ENCODE measurements at places on chromosomes 4 and X. TPM values are rescaled to one million over a fixed set of nuclear protein-coding genes. Genes with fewer than 3 reads are reported as not detected.
A peak's percentile ranks its signal among the peaks of the same experiment; 100 is the strongest.

GRCh38 chr4:156545003-156545785 is 426.4 kb downstream of the PDGFC start:
- no peak for DNase-seq

DNA sequence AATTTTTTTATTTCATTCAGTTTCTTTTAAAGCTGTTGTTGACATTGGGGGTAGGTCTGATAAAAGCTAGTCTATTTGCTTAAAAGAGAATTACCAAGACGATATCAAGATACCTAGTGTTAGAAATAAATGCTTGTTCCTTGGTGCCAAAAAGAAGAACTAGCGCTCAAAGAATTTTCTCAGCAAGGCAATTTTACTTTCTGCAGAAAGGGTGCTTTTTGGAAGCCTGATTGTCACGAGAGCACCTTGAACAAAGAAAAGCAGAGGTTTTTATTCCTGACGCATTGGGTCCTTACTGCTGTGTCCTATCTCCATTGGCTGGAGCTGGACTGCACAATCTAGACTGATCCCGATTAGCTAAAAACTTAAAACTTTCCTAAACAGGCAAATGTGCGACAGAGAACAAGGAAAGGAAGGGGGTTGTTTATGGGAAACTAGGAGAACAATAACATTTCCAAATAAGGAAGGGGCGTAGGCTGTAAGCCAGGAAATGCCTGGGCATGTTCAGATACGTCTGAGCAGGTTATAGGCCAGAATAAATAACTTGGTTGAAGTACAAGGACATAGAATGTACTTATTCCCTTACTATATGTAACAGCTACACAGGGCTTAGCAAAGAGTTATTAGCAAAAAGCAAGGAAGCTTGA is 50.3 kb upstream of the STPG2 start:
- DNase-seq: no peak

- DNase-seq: no peak
Measured at GRCh38 chrX:107823456-107823855, 2.2 kb upstream of the MID2 start.

DNA sequence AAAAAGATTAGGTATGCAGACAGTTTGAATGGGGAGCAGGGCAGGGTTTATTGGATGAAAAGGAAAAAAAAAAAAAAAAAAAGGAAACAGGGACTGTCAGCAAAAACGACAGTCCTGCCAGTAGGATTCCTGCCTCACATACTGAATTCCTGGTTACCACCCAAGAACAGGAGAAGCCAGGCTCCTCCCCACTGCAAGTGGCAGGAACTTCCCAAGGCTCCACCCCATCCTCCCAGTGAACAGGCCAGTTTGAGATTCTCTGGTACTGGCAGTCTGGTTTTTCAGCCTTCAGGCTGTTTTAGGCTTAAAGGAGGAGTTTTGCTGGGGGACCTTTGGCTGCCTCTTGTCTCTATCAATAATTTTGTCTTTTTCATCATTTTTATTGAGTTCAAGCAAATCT is 360.0 kb upstream of the CXorf51A start:
- DNase-seq: peak; percentile 48

- peak; percentile 52 for DNase-seq
Measured at GRCh38 chrX:9466124-9466495, 1.3 kb downstream of the TBL1X start.

DNA sequence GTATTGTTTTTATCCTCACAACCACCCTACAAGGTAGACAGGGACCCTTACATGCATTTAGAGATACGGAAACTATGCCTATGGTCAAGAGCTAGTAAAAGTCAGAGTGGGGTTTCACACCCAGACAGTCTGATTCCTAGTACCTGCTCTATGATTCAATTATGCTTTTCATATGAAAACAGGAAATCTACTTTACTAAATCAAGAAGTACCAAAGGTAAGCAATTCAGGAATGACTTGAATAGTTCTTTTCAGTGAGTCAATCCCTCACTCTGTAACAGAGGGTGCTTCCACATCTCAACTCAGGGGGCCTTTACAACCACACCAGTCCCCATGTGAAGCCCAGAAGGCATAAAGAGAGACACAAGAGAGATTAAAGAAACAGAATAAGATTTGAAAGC is 191.4 kb downstream of the PPP3CA start:
- DNase-seq: no peak

DNA sequence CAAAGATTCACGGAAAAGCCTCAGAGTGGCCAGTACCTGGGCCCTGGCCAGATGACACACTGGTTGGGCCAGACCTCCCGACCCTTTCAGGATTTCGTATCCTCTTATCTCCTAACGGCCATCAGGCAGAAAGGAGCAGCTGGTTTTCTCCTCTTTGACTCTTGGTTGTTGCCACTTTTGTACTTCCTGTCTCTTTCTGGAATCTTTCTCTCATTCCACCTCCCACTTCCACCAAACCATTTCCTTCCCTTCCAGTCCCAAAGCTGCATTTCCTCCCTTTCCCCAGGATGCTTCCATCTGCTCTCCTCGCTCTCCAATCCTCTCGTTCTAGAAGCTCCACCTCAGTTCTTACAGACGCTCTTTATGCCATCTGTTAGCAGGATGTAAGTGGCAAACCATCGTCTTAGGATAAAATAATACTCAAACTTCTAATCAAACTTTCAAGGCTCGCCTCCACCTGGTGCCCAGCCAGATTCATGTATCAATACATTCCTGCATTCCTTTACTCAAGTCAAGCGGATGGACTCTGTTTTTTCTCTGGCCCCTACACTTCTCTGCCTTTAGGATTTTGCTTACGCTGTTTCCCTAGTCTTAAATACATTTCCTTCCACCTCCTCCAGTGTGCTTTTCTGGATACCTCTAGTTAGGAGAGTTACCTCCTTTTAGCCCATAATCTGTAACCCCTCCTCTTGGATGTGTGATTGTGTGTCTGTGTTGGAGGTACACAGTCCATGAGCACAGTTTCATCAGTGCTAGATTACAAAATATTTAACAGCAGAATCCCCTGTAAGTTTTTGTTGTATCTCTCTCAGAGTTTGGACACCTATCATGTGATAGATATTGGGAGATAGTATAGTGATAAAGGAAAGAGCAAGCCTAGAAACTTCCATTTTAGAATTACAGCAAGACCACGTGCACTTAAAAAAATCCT is 70.4 kb downstream of the LDB2 start:
- no peak for DNase-seq

- no peak for DNase-seq
Measured at GRCh38 chrX:150358651-150359050, 4.5 kb upstream of the MAMLD1 start.

DNA sequence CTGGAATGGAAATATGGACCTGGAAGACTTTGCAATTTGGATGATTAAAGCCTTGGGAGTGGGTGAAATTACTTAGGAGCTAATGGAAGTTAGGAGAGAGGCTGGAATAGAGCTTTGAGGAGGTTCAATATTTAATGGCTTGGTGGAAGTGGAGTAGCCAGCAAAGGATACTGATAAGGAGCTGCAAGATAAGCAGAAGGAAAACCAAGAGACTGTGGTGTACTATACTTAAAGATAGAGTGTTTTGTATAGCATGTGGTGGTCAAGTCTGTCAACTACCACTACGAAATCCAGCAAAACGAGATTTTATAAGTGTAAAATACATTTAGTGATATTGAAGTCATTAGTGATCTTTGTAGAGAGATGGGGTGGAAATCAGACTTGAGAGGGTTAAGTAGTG is 54.0 kb upstream of the TMLHE start:
- no peak for DNase-seq

- no peak for DNase-seq
Measured at GRCh38 chr4:113325876-113326615, 276.6 kb downstream of the ANK2 start.

DNA sequence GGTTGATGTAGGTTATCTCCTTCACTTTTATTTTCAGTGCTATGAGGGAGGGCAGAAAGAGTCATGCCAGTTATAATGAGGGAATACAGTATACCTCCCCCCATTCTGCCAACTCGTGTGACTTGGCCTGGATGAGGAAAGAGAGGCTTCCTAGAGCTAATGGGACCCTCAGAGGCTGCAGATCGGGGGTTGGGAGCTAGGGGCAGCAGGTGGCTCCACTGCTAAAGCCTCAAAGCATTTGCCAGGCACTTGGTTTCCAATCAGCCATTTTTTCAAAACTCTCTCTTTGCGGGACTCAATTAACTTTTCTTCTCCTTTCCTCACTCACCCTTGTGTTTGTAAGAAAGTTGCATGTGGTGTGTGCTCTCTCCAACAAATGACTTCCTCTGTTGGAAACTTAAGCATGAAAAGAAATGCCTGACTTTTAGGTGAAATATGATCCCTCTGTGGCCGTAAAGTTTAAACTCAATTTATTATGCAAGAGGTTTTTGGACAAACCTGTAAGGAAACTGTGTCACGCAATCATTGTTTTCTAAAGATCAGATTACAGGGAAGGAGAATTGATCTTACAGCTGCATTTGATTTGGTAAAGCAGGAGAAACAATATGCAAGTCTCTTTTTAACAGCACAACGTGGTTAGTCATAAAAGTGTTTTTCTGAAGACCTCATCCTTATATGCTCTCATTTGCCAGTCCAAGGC is 7.0 kb downstream of the SFRP2 start:
- DNase-seq: no peak

- DNase-seq: no peak
Measured at GRCh38 chrX:630007-630611, 482 bp upstream of the SHOX start.

Gene RPS6KA6
- 5.7 TPM for total RNA-seq

Gene GPR173
- 2.8 TPM for total RNA-seq

Gene GAGE12F
- 1.2 TPM for total RNA-seq

DNA sequence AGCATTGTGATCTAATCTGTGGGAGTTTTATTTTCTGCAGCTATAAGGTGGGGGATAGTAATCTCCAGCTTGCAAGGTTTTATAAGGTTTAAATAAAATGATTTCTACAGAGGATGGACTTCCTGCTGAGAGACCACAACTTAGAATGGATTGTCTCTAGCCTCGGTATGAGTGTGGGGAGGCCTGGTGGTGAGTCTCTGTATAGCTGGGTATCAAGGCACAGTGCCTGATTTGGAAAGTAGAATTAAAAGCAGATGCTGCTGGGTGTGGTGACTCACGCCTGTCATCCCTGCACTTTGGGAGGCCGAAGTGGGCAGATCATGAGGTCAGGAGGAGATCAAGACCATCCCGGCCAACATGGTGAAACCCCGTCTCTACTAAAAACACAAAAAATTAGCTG is 162.0 kb upstream of the GATB start:
- DNase-seq: no peak

GRCh38 chr4:47050761-47051725 is 19.7 kb downstream of the GABRB1 start:
- DNase-seq: no peak

DNA sequence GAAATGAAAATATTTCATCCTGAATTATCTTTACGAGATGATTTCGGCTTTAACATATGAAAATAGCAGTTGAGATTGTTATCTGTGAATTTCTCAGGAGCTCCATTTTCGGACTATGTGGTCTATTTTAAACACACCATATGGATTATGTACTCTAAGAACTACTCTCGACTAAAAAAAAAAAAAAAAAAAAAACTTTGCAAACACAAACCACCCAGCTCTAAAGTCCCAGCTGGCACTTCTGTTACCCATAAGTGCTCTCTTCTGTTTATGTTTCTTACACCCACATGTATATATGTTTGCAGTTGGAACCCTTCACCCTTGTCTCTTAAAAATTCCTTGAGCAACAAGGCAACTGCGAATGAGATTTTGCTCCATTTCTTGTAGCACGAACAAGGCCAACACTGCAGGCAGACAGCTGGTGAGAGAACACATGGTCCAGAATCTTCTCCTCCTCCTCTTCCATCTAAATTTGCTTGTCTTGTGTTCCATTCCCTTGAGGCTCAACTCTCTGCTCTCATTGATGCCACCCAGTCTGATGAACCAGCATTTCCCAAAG is 172.7 kb upstream of the HCCS start:
- no peak for DNase-seq

Gene C4orf51
- total RNA-seq: 1.3 TPM

DNA sequence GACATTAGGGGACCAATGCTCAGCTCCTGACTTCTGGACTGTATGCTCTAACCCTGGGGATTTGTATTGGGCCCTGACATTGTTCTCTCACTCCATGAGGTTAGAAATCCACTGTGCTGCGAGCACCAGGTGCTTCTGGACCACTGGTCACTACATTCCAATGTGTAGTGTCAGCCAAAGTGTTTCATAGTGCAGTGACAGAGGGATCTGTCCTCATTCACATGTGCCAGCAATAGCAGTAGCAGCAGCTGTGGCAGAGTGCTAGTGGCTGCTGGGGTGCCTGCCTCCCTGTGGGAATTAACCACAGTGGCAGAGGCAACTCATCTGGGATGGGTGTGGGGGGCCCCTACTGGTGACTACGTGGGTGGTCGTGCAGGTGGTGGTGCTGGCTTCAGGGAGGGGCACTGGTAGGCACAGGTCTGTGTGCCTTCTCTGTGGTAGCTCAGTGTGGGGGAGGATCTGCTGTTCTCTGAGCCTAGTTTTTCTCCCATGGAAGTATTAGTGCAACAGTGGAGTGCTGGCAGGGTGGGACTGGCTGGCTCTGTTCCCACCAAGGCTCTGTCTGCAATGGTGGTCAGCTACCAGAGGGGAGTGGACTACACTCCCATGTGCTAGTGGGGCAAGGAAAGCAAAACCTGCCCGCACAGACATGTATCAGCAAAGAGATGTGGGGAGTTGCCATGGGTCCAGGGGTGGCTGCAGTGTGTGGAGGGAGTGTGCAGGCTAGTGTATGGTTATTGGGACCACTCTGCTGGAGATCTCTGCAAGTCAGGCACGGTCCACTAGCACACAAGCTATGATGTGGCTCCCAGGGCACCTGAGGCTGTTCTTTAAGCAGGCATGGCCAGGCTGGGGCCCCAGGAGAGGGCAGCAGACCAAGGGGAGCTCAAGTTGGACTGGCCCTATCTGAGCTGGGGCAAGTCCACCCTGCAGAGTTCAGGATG is 78.5 kb downstream of the SCLT1 start:
- no peak for DNase-seq

GRCh38 chr4:169383724-169384123 is 113.0 kb upstream of the SH3RF1 start:
- no peak for DNase-seq

Gene LANCL3
- 1.1 TPM for total RNA-seq

GRCh38 chrX:146481735-146482134 is 327.8 kb upstream of the CXorf51B start:
- no peak for DNase-seq

DNA sequence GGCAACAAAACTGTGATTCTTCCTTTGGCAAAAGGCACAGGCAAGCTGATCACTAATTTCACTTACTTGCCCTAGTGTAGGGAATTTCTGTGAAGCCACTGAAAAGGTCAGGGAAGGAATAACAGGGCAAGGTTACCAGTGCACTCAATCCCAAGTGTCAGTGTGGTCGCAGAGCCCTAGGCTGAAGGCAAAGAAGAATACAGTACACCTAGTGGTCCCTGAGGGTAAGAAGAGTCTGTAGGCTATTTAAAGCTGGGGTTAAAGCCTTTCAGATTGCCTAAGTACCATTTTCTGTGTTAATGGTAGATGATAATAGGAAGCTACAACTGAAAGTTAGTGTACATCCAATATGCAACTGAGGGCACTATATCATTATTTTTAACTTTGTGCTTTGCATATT is 173.6 kb upstream of the NRK start:
- DNase-seq: no peak
